ENCODE measurements at places on chromosomes 5 and 9. TPM values are rescaled to one million over a fixed set of nuclear protein-coding genes. Genes with fewer than 3 reads are reported as not detected.

GRCh38 chr9:114271556-114272510 is 51.1 kb upstream of the ORM1 start:
- DNase-seq: no peak

DNA sequence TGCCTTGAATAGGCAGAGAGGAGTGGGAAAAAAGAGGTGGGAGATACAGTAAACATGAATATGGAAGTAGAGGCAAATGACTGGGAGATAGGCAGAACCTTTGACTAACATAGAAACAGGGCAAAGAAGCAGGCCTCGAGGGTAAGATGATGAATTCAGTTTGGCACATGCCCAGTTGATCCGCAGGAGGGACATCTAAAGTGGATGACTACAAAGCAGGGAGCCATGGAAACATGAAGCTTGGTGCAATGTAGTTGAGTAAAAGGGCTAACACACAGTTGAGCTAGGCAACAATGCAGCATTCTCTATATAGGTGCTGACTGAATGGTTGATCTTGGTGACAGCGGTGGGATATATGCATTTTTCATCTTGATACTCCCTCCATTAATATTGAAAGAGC is 253.8 kb downstream of the DMRT2 start:
- no peak for DNase-seq

GRCh38 chr9:110261632-110262031 is 5.3 kb upstream of the TXN start:
- no peak for DNase-seq

DNA sequence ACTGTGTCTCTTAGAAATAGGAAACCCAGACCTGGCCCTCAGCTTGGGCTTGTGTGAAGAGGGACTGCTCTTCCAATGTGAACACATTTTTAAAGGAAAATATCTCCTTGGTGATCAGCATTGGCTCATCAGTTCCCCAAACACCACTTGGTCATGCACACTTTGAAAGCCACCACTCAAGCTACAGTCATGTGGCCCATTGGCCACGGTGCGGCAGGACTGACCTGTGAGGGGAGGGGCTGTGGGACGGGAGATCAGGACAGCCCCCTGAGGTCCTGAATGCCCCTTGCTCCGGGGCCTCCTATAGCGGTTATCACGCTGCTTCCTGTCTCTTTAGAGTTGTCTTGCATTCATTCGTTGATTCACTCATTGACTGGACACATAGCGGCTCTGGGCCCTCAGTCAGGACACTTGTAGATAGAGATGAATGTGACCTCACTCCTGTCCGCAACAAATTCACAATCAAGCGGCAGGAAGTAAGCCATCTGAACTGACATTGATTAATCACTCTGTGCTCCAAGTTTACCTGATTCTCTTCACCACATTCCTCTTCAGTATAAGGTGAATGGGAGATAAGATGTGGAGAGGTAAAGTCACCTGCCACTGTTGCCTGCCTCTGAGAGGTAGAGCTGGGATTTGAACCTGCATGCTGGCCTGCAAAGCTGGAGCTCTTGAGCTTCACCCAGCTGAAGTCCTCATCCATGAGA is 73.1 kb downstream of the COL15A1 start:
- no peak for DNase-seq

DNA sequence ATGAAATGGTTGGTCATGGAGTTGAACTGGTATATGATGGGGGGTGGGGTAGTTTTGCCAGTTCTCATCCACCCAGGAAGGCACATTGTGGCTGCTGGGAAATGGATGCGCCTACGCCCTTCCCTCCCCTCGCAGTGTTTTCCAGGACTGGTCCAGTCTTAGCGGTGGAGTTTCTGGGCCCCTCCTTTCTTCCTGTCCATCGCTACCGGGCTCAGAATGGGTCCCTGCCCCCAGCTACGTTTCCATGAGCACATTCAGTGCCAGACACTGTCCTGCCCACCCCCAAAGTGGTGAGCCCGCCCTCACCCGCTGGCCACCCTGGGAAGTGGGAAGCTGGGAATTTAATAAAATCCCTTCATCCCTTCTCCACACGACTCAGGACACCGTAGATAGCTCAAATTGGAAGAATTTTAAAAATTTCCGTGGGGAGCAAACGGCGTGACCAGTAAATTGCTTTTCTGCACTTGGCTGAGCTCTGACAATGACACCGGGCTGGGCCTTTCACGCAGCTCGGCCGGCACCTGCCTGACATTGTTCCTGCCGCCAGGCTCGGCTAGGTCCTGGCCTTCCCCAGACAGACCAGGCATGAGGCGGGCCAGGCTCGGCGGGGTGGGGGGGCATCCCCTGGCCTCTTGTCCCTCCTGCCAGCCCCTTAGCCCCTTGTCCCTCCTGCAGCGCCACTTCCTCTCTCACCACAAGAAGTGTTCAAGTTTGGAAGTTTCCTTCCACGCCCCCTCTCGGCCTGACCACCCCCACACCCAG is 3.6 kb downstream of the FGF18 start:
- no peak for DNase-seq

DNA sequence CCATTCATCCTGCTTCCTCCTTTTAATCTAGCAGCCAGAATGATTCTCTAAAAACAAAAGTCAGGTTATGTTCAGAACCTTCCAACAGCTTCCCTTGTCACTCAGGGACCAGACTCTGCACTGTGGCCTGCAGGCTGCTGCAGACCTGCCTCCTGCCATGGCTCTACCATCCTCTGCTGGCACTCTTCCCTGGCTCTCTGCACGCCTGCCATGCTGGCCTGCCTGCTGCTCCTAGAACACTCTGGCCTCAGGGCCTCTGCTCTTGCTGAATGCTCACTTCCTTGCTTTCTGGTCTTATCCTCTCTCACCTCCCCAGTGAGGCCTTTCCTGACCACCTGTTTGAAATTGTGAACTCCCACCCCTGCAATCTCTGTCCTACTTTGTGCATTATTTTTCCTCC is 149.4 kb downstream of the CD180 start:
- DNase-seq: no peak

DNA sequence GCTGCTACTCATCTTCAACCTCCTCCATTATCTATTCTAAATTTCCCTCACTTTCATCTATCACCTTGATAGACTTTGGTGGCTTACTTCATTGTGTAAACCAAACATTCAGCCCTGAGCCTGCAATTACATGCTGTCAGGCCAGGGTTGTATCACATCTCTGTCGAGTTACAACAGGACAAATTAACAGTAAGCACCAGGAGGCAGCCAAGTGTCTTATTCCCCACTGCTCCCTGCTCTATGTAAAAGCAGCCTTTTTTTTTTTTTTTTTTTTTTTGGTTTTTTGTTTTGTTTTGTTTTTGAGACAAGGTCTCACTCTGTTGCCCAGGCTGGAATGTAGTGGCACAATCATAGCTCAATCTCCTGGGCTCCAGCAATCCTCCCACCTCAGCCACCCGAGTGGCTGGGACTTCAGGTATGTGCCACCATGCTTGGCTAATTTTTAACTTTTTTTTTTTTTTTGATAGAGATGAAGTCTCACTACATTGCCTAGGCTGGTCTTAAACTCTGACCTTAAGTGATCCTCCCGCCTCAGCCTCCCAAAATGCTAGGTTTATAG is 15.2 kb upstream of the ZCCHC9 start:
- no peak for DNase-seq

GRCh38 chr5:112690605-112691338 is 46.9 kb upstream of the APC start:
- peak; percentile 82 for DNase-seq

- no peak for DNase-seq
These were observed 95.9 kb downstream of the ZDHHC21 start for GRCh38 chr9:14597171-14597799.

The PFN3 gene
- total RNA-seq: not detected

The PCDHGA8 gene
- total RNA-seq: 4.2 TPM

The ACSL6 gene
- 2.1 TPM for total RNA-seq

The GAPT gene
- not detected for total RNA-seq

The PCDHB4 gene
- 4.5 TPM for total RNA-seq
